ENCODE measurements at places on chromosomes 16 and 17.
A peak's percentile ranks its signal among the peaks of the same experiment; 100 is the strongest.

DNA sequence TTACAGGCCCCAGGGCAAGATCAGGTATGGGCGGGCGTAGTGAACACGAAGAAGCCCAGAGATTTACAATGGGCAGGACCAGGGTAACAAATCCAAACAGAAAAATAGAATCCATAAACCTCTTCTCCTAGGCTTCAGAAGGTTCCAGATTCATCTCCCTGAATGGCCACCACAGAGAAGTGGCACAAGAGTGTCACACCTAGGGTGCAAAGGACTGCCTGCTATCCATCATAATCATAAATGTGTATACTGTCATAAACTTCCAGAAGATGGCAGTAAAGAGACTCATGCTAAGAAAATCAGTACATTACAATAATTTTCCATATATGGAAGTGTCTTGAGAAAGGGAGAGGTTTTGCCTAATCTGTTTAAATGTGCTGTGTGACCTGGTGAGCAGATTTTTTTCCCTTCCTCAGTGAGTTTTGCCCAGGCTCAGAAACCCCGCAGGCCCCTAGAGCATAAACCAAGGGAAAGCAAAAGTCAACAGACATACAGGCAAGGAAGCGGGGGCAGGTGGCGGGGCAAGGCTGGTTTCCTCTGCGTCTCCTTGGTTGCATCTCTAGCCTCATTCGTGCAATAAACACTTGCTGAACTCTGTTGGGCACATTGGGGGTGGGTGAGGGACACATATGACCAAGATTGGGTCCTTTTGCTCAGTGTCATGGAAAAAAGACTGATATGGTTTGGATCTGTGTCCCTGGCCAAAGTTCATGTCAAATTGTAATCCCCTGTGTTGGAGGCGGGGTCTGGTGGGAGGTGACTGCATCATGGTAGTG is 92.0 kb upstream of the CDH5 start:
- peak; percentile 40 for DNase-seq

DNA sequence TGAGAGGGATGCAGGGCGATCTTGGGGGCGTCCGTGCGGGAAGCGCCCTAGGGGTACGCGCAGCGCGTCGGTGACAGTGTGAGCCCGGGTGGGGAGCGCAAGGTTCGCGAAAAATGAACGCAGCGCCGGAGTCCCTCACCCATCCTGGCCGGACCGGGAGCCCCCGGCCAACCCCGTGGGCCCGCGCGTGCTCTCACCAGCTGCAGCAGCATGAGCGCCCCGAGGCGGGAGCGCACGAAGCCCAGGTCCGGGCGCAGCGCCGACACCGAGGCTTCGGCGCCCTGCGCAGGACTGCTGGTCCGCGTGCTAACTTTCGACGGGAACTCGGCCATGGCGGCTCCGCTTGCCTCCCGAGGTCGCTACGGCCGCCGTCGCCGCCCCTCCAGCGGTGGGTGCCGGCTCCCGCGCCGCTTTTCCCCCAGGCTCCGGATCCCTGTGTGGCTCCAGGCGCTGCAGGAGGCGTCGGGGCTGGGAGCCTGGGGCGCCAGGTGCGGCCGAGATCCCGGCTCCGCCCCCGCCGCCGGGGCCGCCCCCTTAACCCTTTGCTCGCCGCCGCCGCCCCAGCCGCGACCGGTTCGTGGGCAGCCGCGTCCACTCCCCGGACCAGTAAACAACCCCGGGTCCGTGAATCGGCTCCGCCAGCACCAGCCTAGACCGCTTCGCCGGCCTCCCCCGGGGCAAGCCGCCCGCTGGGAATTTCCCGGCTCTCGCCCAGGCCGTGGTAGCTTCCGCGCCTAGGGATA is at the start of gene PLLP:
PLLP (minus strand) TSS at position 464 of the 743 bp plus-strand sequence; CDS start at position 332, 132 bp downstream.
- peak; percentile 68 for DNase-seq

DNA sequence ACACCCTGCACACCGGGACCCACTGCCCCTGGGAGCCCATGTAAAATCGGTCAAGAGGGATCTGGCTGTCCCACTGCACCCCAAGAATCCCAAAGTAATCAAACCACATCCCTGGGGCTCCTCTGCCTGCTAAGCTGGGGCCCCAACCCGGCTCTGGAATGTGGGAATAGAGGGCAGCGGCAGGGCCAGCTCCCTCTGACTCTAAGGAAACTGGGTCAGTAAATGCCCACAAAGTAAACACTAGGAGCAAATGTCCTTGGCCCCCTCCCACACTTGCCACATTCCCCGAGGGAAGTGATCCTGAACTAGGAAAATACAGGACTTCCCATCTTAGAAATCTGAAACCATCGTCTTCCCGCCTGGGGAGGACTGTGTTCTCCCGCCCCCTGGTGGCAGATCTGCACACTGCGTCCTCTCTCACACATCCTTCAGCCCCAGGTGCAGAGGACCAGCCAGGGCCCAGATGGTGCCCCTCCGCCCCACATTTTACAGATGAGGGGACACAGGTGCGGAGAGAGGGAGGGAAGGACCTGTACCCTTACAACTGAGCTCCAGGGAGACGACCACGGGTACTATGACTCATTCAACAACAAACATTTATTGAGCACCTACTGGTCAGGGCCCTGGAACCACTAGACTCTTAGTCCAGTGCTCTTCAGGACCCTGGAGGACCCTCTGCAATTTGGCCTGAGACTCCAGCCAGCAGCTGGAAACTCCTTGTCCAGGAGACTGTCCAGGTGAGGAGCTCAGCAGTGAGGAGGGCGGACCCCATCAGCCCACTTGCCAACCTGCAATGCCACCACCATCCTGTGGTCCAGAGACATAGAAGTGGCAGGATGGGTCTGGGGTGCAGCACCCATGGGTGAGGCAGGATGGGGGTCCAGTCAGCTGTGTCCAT is 10.1 kb downstream of the P3H4 start:
- peak; percentile 83 for DNase-seq

- DNase-seq: no peak
These were observed 47.7 kb upstream of the MEAK7 start for GRCh38 chr16:84552135-84552534.

GRCh38 chr17:9880582-9880999 is 24.5 kb downstream of the RCVRN start:
- DNase-seq: no peak

- DNase-seq: no peak
These were observed 14.2 kb upstream of the SYT17 start for GRCh38 chr16:19153876-19154275.

DNA sequence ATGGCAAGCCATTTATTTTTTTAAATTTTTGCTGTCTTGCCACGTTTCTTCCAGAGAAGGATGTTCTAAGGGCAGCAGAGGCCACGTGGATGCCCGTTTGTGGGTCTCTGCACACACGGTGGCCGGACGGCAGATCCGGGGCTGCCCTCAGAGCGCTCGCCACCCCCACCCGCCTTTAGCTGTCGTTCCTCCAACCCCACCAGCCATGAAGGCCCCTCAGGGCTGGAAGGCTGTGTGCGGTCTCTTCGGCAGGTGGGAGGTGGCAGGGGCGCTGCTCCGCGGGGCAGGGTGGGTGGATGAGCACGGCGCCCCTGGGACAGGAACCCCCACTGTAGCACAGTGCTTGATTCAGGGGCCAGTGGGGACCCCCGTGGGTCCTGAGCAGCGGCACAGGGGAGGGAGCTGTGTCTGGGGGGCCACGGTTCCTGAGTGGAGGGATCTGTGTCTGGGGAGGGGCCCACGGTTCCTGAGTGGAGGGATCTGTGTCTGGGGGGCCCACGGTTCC is 49.7 kb downstream of the ZFPM1 start:
- no peak for DNase-seq

GRCh38 chr17:50208611-50209061 is 7.2 kb upstream of the COL1A1 start:
- peak; percentile 71 for DNase-seq

DNA sequence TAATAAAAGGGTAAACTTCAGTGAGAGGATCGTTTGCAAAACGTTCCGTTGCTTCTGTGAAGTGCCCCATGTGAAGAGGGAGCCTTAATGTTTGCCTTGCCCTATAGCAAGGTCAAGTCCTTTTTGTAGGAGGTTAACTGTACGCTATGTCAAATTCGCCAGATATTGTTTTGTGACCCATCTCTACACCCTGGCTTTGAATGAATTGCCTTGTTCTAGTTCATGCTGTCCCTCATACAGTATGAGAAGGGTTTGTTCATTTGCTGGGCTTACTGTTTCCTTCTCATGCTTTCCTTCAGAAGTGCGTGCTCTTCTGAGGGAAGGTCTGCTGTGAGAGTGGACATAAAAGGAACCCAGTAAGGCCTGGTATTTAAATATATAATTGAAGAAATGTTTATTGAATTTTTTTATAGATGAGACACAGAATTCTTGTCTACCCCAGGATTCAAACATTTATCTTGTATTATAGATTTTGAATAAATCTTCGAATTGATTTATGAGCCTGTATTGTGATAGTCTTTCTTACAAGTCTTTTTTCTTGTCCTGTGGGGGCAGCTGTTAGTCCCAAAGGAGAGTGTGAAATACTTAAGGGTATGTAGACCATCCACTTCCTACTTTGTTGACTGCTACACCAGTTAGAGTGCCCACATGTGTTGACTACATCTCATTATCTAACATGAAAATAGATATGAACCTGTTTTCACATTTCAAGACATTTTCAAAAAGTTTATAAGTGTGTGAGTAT is 1.7 kb downstream of the MAP3K3 start:
- DNase-seq: no peak

DNA sequence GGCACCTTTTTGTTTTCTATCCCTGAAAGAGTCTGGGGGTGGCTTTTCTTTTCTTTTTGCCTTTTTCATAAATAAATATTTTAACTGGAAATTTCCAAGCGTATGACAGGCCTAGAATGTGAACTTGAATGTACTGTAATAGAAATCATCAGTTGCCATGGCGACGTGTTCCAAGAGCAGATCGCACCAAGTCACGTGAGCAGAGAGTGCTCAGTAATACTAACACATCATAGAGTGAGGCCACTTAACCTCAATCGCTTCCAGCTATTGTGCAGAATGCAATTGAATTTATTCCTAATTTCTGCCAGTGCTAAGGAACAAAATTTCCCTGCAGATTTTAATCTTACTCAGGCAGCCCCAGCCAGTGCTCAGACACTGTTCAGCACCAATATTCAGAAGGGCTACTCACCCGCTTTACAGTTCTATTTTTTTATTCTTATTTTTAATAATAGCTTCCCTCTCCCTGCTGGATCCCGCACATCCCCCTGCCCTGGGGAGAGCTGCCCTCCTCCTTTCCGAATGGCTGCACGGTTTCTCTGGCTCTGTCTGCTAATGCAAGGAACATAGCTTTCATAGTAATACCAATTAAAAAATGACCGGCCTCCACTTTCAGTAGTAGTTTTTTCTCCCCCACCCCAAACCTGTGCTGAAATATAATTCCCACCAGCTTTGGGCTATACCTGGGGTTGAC is 26.2 kb upstream of the PMFBP1 start:
- DNase-seq: no peak

All from coronary artery (tissue), 2 donors.